ENCODE measurements at places on chromosomes 7 and 10.

GRCh38 chr10:128095027-128095752 lies 31.0 kb downstream of the MKI67 start:
- no peak for DNase-seq

- DNase-seq: no peak
These were observed 78.0 kb upstream of the AGBL3 start for GRCh38 chr7:134908289-134908688.

DNA sequence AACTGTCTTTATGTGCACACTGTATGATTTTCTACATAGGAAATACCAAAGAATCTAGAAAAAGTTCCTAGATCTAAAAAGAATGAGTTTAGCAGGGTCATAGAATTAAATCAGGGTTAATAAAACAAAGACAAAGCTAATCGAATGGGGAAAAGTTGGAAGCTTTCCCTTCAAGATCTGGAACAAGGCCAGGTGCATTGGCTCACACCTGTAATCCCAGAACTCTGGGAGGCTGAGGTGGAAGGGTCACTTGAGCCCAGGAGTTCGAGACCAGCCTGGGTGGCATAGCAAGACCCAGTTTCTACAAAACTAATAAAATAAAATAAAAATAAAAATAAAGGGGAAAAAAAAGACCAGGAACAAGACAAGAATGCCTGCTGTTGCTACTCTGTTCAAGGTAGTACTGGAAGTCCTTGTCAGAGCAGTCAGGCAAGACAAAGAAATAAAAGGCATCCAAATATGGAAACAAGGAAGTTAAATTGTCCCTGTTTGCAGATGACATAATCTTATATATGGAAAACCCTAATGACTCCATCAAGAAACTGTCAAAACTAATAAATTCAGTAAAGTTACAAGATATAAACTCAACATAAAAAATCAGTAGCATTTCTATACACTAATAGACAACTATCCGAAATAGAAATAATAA lies 76.1 kb upstream of the RHEB start:
- no peak for DNase-seq

DNA sequence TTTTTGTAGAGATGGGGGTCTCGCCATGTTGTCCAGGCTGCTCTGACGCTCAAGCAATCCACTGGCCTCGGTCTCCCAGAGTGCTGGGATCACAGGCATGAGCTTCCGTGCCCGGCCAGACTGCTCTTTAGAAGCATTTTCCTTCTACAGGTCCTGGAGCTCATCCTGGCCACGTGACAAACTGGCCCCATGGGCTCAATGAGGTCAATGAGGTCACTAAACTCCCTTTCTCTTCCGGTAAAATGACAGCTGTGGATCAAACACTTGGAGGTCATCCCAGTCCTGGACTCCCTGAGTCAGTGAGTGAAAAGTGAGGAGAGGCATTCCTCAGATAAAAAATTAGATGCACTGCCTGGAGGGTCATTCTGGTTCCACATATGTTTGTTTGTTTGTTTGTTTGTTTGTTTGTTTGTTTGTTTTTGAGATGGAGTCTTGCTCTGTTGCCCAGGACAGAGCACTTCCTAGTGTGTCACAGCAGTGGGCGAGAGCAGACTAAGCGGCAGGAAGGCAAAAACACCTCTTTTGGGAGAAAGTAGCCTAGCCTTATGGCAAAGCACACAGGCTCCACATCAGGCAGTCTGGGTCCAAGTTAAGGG lies 134.9 kb downstream of the TNS3 start:
- DNase-seq: no peak

DNA sequence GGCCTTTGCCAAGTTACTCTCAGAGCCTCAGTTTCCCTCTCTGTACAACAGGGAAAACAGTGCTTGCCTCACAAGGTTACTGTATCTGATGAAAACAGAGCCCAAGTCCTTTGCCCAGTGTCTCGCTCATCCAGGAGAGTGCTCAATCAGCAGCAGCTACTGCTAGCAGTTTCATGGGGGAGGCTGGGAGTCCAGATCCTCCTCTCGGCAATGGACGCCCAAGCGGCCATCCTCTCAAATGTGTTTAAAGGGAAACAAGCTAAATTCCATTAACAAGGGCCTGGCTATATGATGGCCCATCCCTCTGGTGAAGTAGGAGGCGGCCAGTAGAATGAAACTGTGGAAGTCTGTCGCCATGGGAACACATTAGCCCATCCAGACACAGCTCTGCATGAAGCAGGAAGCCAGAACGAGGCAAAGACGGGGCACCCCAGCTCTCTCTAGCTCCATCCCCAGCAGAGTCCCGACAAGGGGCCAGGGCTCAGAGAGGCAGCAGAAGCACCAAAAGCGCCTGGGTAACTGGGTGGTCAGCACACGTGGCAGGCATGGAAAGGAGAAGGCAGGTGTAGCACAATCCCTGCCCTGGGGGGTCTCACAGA lies 35.2 kb downstream of the FAM53B start:
- no peak for DNase-seq

GRCh38 chr7:105580022-105580740 lies 1.1 kb downstream of the EFCAB10 start:
- DNase-seq: no peak

- DNase-seq: no peak
These were observed 7.8 kb downstream of the TAS2R41 start for GRCh38 chr7:143485500-143485899.

DNA sequence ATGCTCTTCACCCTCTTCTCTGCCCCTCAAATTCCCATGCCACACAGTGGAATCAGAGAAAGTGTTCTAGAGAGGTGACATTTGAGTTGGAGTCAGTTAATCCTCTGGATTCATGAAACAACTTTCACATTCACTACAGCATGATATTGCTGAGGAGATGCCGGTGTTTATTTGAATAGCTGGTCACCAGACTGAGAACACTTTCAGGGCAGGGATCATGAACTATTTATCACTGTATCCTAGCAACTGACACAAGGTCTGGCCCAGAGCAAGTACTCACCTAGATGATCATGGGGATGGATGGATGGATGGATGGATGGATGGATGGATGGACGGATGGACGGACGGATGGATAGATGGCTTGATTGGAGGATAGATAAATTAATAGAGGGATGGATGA lies 116.7 kb upstream of the ZMIZ1 start:
- DNase-seq: no peak

GRCh38 chr10:112967200-112967599 lies 17.2 kb downstream of the TCF7L2 start:
- no peak for DNase-seq

DNA sequence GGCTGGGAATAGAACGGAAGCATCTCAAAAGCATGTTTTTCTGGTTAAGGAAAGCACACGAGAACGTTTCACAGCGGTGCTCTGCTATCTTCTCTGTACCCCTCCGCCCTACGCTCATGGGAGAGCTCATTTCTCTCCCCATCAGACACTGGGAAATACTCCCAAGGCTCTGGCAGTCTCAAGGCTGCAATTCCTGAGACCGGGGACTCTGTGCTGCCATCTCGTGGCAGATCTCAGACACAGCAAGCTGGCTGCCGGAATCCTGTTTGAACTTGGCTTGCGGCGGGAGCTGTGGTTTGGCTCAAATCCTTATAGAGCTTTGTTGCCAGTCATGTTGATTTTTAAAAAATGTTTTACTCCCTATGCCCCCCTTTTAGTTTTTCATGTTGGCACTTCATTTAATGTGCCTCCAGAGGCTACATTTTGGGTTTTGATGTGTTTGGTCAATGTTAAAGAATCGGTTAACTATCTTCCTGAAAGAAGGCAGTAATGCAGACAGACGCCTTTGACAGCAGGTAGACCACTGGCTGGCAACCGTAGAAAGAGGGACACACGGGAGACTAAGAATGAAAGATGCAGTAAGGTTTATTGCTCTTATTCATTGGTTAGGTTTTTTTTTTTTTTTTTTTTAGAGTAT lies 27.6 kb downstream of the BMPER start:
- peak; percentile 46 for DNase-seq

GRCh38 chr10:126893206-126893605 lies 12.0 kb upstream of the DOCK1 start:
- no peak for DNase-seq

DNA sequence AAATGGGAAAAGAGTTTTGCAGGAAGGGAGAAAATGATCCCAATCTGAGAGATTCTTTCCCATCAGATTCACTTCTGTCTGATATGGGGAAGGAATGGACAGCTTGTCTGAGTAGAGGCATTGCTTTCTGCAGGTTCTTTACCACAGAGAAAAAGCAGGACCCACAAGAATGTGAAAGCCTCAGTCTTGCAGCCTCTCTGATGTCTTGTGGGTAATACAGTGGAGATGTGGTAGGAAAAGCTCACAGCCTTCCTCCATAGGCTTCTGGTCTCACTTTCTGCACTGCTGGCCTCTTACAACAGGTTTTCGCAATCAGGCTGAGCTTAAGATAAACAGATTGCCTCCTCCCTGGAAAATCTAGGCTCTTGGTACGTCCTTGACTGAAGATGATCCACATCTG lies 551 bp downstream of the IFIT1 start:
- no peak for DNase-seq

GRCh38 chr10:58439632-58440364 lies 54.6 kb downstream of the TFAM start:
- DNase-seq: no peak

DNA sequence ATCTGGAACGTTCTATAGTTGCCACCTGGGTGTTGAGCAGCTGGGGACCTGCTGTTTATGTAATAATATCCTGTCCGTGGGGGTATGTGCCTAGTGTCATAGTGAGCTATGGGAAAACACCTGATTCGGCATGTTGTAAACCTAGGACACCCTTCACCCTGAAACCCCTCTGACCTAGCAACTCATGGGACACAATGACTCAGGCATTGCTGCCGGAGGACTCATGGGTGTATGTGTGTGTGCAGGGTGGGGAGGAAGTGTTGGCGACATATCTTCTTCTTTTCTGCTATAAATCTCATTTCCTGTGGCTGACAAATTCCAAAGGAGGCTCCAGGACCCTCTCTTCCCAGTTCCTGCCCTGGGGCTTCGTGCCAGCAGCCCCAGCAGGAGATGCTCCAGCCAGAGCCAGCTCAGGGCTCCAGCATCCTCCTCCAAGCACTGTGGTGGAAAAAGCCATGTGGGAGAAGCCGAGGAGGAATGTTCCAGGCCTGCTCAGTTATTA lies 77.0 kb upstream of the PODXL start:
- DNase-seq: no peak

DNA sequence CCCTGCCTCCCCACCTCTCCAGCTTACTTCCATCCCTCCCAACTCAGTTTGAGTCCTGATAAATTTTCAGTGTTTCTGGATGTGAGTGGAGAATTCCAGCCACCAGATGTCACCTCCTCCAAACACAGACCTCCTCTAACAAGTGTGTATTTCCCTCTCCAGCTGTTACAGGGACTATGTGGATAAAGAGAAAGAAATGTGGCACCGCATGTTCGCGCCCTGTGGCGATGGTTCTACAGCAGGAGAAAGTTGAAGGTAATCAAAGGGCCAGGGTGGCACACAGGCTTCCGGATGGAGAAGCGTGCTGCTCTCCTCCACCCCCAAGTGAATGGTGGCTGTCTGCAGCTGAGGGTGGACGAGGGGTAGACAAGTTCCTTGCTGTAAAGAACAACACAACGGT lies 14.7 kb downstream of the FKBP6 start:
- no peak for DNase-seq

GRCh38 chr10:35006836-35007235 lies 83.3 kb downstream of the CUL2 start:
- DNase-seq: no peak

DNA sequence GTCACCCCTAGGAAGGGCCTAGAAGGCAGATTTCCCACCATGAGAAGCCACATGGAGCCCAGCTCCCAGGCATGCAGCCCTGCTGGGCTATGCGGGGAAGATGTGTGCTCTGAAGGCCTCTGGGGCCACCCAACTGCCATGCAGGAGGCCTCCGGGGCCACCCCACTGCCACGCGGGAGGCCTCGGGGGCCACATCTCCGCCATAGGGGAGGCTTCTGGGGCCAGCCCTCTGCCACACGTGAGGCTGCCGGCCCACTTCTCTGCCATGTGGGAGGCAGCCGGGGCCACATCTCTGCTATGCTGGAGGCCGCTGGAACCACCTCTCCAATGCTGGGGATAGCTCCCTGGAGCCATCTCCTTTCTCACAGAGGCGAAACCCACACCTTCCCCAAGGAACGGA lies 451.8 kb downstream of the DNAJB6 start:
- DNase-seq: no peak

- peak; percentile 58 for DNase-seq
These were observed 3.6 kb downstream of the HOXA13 start for GRCh38 chr7:27196287-27196767.

GRCh38 chr7:116857052-116857451 lies 5.3 kb upstream of the CAPZA2 start:
- no peak for DNase-seq

DNA sequence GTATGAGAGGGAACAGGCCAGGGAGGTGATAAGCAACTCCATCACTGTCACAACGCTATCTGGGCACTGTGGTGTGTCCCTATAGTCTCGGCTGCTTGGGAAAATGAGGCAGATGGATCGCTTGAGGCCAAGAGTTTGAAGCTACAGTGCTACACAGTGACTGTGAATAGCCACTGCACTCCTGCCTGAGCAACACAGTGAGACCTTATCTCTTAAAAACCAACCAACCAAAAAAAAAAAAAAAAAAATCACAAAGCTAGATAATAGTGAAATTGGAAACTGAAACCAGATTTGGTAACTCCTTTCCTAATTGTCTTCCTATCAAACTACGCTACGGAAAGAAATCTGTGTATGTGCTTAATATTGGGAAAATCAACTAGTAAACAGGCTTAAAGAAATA lies 14.1 kb downstream of the MICU1 start:
- DNase-seq: no peak

DNA sequence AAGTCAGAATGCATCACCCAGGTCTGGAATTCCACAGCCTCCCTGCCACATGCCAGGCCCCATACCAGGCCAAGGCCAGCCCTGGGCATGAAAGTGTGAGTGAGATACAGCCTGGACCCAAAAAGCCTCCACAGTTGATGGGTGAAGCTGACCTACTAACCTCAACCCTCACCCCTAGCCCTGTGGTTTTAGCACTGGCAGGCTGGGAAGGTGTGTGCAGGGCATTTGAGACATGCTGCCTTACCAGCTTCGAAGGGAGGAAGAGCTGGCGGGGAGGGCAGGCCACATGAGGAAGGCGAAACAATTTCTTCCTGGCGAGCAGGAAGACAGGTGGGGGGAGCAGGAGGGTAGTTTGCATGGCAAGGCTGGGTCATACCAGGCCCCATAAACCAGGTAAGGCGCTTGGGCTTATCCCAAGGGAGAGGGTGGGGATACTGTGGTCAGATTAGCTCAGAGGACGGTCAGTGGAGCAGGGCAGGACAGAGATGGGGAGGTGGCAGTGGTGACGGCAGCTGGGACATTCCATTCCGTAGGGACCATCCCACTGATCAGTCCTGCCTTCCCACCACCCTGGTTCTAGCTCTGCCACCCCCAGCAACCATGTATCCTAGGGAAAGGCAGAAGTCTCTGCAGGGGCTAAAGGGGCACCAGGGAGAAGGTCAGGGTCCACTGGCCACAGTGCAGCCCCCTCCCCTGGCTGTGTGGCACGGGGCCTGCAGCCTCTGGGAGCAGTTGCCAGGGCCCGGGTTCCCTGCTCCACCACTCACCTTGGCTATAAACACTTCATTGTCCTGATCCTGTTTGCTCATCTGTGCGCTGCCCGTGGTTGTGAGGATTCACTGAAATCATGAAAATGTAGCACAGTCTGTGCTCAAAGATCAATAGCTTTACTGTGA lies 155.8 kb downstream of the NRF1 start:
- no peak for DNase-seq

All from thoracic aorta (tissue), 2 donors.